ENCODE measurements at places on chromosomes 4 and X. TPM values are rescaled to one million over a fixed set of nuclear protein-coding genes. Genes with fewer than 3 reads are reported as not detected.

Gene RIPPLY1
- not detected for total RNA-seq

Gene SOWAHD
- total RNA-seq, result 1.4 TPM

Gene ADAM29
- total RNA-seq, result not detected

Gene GLRB
- total RNA-seq, result 6.9 TPM

DNA sequence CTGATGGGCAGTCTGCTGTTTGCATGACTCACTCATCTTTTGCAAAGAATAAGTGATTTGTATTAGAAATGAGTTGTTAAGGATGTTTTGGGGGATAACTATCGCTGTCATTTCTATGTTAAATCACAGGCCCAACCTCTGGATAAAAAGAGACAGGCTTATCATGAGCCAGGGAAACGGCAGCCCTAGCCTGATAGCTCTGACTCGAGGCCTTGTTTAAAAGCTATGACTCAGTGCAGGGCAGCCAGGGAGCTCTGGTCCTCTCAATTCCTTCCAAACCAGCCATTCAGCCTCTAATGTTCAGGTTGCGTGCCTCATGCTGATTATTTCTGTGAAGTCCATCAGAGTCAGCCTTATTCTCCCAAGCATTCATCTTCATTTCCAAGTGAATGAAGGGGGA is 305.9 kb upstream of the HAND2 start:
- H3K4me3 ChIP-seq, result no peak overlapping the region
- no peaks in the 10 kb centered on the region for H3K27me3 ChIP-seq
- no peaks in the 10 kb centered on the region for H3K36me3 ChIP-seq
- H3K27ac ChIP-seq, result no peak overlapping the region

DNA sequence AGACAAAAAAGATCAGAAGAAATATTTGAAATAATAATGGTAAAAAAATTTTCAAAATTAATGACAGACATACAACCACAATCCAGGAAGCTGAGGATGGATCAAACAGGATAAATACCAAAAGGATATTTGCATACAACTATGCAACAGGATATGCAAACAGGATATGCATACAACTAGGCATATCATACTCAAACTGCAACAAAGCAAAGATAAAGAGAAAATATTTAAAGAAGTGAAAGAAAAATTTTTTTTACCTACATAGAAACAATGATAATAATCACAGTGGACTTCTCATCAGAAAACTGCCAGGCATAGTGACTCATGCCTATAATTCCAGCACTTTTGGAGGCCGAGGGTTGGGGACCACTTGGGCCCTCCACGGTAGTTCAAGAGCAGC is 11.3 kb upstream of the DHX15 start:
- H3K4me3 ChIP-seq, result no peak overlapping the region
- no peak overlapping the region for H3K27ac ChIP-seq
- H3K4me1 ChIP-seq, result no peaks in the 10 kb centered on the region
- no peaks in the 10 kb centered on the region for H3K27me3 ChIP-seq
- DNase-seq, result no peak

DNA sequence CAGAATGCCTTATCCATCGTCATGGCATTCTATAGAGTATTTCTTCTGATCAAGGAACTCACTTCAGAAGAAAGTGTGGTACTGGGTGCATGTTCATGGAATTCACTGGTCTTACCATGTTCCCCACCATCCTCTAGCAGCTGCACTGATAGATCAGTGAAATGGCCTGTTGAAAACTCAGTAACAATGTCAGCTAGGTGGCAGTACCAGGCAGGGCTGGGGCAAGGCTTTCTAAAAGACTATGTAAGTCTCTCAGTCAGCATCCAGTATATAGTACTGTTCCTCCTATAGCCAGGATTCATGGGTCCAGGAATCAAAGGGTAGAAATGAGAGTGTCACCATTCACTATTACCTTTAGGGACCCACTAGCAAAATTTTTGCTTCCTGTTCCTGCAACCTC is 15.8 kb upstream of the LDB2 start:
- no peak for DNase-seq
- no peaks in the 10 kb centered on the region for H3K27me3 ChIP-seq
- no peaks in the 10 kb centered on the region for H3K36me3 ChIP-seq
- no peaks in the 10 kb centered on the region for H3K4me1 ChIP-seq

GRCh38 chrX:135528254-135528653 is 7.8 kb downstream of the INTS6L start:
- H3K27ac ChIP-seq, result no peak overlapping the region
- peaks cover 9% of the 10 kb centered on the region for H3K27me3 ChIP-seq

DNA sequence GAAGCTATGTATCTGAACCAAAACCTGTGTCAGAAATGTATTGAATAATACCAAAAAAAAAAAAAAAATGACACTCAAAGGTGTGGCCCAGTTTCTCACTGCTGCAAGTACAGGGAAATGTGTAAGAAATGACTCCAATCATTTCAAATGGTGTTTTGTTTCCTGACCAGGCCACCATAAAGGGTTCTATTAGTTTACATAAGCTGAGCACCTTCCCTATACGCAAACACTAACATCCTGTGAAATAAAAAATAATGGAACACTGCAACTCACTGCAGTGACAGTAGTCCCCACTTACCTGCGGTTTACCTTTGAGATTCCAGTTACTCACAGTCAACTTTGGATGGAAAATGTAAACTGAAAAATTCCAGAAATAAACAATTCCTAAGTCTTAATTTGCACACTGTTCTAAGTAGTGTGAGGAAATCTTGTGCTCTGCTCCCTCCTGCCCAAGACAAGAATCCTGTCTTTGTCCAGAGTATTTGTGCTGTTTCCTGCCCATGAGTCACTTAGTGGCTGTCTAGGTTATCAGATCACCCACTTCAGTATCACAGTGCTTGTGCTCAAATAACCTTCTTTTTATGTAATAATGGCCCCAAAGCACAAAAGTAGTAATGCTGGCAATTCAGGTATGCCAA is 265.3 kb downstream of the RCHY1 start:
- no peaks in the 10 kb centered on the region for H3K4me1 ChIP-seq
- H3K4me3 ChIP-seq, result no peak overlapping the region
- no peak overlapping the region for H3K27ac ChIP-seq
- no peaks in the 10 kb centered on the region for H3K36me3 ChIP-seq
- no peaks in the 10 kb centered on the region for H3K27me3 ChIP-seq

DNA sequence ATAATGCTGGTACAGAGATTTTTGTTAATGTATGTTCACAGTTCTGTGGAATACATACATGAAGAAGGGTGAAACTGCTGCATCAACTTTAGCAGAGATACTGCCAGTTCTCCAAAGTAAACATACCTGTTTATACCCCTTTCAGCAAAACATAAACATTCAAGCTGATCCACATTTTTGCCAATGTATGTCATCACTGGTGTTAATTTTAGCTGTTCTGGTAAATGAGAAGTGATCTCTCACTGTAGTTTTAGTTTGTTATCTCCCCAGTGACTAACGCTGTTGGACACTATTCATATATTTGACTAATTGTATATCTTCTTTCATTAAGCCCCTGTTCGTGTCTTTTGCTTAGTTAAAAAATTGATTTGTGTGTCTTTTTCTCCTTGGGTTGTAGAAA is 82.0 kb downstream of the HAUS3 start:
- no peak for DNase-seq
- H3K4me1 ChIP-seq, result no peaks in the 10 kb centered on the region
- H3K4me3 ChIP-seq, result no peak overlapping the region
- no peak overlapping the region for H3K27ac ChIP-seq
- no peaks in the 10 kb centered on the region for H3K27me3 ChIP-seq
- no peaks in the 10 kb centered on the region for H3K36me3 ChIP-seq

- no peaks in the 10 kb centered on the region for H3K4me1 ChIP-seq
- no peak for DNase-seq
- H3K4me3 ChIP-seq, result no peak overlapping the region
- no peaks in the 10 kb centered on the region for H3K36me3 ChIP-seq
- no peaks in the 10 kb centered on the region for H3K27me3 ChIP-seq
- no peak overlapping the region for H3K27ac ChIP-seq
Measured at GRCh38 chrX:38941675-38942074, 140.4 kb downstream of the MID1IP1 start.

Gene SLC10A6
- total RNA-seq, result 0.37 TPM

Gene PAK3
- total RNA-seq, result 1.1 TPM

DNA sequence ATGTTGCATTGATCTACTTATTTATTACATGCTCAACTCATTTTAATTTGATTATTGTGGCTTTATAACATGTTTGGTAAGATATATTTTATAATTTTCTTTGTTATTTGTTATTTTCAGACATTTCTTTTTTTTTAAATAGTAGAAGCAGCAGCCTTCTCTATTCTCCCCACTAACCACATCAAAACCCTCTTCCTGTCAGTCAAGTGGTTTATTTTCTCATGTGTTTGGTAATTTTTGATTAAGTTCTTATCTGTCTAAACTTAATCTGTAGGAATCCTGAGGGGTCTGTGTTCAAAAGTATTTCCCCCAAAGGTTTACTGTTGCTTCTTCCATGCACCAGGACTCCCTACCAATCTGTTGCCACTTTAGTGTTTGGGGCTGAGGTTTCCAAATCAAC is 131.9 kb downstream of the SCLT1 start:
- DNase-seq, result no peak
- no peaks in the 10 kb centered on the region for H3K4me1 ChIP-seq
- H3K36me3 ChIP-seq, result no peaks in the 10 kb centered on the region
- H3K4me3 ChIP-seq, result no peak overlapping the region
- no peak overlapping the region for H3K27ac ChIP-seq

DNA sequence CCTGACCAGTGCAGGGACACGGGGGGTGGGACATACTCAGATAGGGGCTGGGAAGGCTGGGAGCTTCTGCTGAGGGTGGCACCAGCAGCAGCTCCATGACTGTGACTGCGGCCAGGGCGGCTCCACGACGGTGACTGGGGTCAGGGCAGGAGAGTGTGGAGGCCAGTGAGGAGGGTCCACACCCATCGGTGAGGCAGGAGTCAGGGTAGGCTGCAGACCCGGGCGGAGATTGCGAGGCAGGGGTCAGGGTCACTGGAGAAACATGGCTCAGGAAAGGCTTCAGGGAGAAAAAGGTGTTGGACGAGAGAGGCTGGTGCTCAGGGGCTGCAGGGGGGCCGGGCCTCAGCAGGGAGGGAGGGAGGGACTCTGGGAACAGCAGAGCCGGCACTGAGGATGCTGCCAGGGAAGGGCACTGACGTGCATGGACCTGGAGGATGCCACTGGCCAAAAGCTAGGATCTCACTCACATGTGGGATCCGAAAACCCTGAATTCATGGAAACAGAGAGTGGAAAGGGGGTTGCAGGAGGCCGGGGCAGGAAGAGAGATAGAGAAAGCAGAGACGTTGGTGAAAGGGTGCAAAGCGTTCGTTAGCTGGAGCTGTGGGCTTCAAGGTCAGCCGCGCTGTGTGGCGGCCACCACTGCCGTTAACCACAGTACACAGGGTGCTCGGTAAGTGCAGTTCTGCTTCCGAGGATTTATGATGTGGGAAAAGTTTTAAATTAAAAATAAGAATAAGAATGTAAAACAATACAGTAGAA is 22.0 kb downstream of the ATP5ME start:
- DNase-seq, result no peak
- peaks cover 3% of the 10 kb centered on the region for H3K27me3 ChIP-seq
- no peak overlapping the region for H3K27ac ChIP-seq
- H3K4me1 ChIP-seq, result no peaks in the 10 kb centered on the region
- no peak overlapping the region for H3K4me3 ChIP-seq
- no peaks in the 10 kb centered on the region for H3K36me3 ChIP-seq

Gene DMP1
- not detected for total RNA-seq

GRCh38 chrX:112751076-112751475 is 71.3 kb upstream of the LHFPL1 start:
- H3K4me1 ChIP-seq, result no peaks in the 10 kb centered on the region
- peaks cover 4% of the 10 kb centered on the region for H3K27me3 ChIP-seq
- H3K4me3 ChIP-seq, result no peak overlapping the region
- no peaks in the 10 kb centered on the region for H3K36me3 ChIP-seq

- H3K4me1 ChIP-seq, result no peaks in the 10 kb centered on the region
- H3K27ac ChIP-seq, result no peak overlapping the region
- peaks cover 23% of the 10 kb centered on the region for H3K27me3 ChIP-seq
- no peaks in the 10 kb centered on the region for H3K36me3 ChIP-seq
- H3K4me3 ChIP-seq, result no peak overlapping the region
Measured at GRCh38 chrX:19543951-19544381, 28.7 kb upstream of the MAP3K15 start.

DNA sequence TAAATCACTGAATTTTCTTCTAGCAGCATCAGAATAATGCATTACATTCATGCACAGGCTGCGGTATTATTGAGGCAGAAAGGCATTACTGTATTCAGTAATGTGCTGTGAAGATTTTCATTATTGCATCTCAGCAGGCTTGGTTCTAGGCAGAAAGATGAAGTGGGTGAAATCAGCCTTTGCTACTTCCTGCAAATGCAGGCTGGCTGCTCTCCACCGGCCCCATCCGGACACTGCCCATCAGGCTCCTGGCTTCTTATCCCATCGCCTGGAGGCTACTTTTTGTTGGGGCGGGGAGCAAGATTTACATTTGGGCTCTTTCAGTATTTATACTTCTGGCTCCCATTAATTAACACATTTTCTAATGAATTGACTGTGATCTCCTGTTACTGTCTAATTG is 117.8 kb downstream of the FRAS1 start:
- DNase-seq, result no peak
- H3K27ac ChIP-seq, result no peak overlapping the region
- no peaks in the 10 kb centered on the region for H3K27me3 ChIP-seq
- H3K4me3 ChIP-seq, result no peak overlapping the region
- H3K4me1 ChIP-seq, result no peaks in the 10 kb centered on the region

DNA sequence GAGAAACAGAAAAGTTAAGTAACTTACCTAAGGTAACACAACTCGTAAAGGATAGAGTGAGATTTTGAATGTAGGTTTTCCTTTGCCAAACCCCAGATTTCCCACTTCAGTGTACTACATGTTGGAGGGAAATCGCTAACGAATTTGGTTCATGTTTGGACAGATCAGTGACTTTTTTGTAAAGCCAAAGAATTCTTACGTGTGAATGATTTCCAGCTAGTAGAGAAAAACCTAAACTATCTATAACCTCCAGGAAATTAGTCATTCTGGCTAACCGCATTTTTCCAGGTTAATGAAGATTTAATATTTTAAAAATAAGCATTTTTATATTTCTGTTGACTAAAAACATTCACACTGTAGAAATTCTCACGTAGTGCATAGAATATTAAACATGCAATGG is 7.2 kb downstream of the TENM3 start:
- no peak for DNase-seq
- H3K36me3 ChIP-seq, result no peaks in the 10 kb centered on the region
- no peaks in the 10 kb centered on the region for H3K4me1 ChIP-seq
- no peak overlapping the region for H3K4me3 ChIP-seq

DNA sequence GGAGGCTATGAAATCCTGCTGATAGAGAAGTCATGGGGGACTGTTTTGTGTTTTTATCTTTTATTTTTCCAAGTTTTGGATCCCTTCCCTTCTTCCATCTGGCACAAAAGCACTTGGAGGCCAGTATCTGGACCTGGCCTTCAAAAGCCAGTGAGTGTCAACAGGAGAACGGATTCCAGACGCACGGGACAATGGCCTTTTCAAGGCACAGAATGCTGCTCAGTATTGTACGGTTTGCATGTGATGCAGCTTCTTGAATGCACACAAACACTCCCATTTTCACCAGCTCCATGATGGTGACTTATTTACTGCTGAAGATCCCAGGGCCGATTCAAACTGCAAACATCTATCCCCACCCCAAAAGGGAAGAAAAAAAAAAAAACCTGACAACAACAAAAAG is 145.4 kb downstream of the CPEB2 start:
- H3K4me3 ChIP-seq, result no peak overlapping the region
- H3K27me3 ChIP-seq, result no peaks in the 10 kb centered on the region
- no peak overlapping the region for H3K27ac ChIP-seq
- no peaks in the 10 kb centered on the region for H3K36me3 ChIP-seq
- H3K4me1 ChIP-seq, result peaks cover 5% of the 10 kb centered on the region
